ENCODE measurements at places on chromosomes 2 and 18. TPM values are rescaled to one million over a fixed set of nuclear protein-coding genes. Genes with fewer than 3 reads are reported as not detected.

The CFAP221 gene
- total RNA-seq: 0.20 TPM

The ASPRV1 gene
- total RNA-seq: 39.5 TPM

The TFCP2L1 gene
- 4.9 TPM for total RNA-seq

The PLGLB2 gene
- total RNA-seq: 2.2 TPM

The MAPRE3 gene
- total RNA-seq: 4.9 TPM

The ITPRIPL1 gene
- total RNA-seq: 6.1 TPM

The TCF23 gene
- total RNA-seq: 0.20 TPM

The SP100 gene
- total RNA-seq: 39.4 TPM

The ALK gene
- total RNA-seq: 0.10 TPM

The MC5R gene
- total RNA-seq: not detected

The MPP4 gene
- 0.59 TPM for total RNA-seq

The ELAC1 gene
- 3.5 TPM for total RNA-seq

The CDKL4 gene
- 2.3 TPM for total RNA-seq

The GPR45 gene
- not detected for total RNA-seq

The RGPD5 gene
- 77.7 TPM for total RNA-seq

The FBXO36 gene
- 4.5 TPM for total RNA-seq

The ANKRD62 gene
- total RNA-seq: not detected

The REG1B gene
- not detected for total RNA-seq

The TNFAIP6 gene
- 26.5 TPM for total RNA-seq

The AQP12B gene
- total RNA-seq: not detected

The FNDC4 gene
- 10.6 TPM for total RNA-seq

The ZNF385B gene
- total RNA-seq: 0.89 TPM

The CSRNP3 gene
- total RNA-seq: 5.5 TPM

The CUL3 gene
- total RNA-seq: 90.3 TPM

The UGT1A5 gene
- total RNA-seq: not detected

The CYP27A1 gene
- total RNA-seq: 10.8 TPM

The TMEM37 gene
- 1.5 TPM for total RNA-seq

The ABCA12 gene
- 26.2 TPM for total RNA-seq

The STAT4 gene
- total RNA-seq: 4.3 TPM

The TDRD15 gene
- total RNA-seq: 0.10 TPM

The IGFBP2 gene
- total RNA-seq: 80.0 TPM

The ZNF892 gene
- total RNA-seq: 5.8 TPM

The DAW1 gene
- total RNA-seq: not detected

The FN1 gene
- 394 TPM for total RNA-seq

The CHRND gene
- 2.4 TPM for total RNA-seq

The MSTN gene
- total RNA-seq: 6.2 TPM

The CD207 gene
- 5.3 TPM for total RNA-seq

The MDH1B gene
- 0.99 TPM for total RNA-seq

The DNAJC5G gene
- total RNA-seq: not detected
